K562 (cell line): ENCODE measurements at places on chromosomes 12 and 14.
A peak's percentile ranks its signal among the peaks of the same experiment; 100 is the strongest.

GRCh38 chr12:51863363-51863932 lies 14.9 kb upstream of the FIGNL2 start:
- no peak for DNase-seq

GRCh38 chr12:128909653-128910052 lies 56.4 kb downstream of the GLT1D1 start:
- DNase-seq: no peak

- no peak for DNase-seq
Observed at GRCh38 chr14:93084402-93084801, 31.3 kb downstream of the ITPK1 start.

DNA sequence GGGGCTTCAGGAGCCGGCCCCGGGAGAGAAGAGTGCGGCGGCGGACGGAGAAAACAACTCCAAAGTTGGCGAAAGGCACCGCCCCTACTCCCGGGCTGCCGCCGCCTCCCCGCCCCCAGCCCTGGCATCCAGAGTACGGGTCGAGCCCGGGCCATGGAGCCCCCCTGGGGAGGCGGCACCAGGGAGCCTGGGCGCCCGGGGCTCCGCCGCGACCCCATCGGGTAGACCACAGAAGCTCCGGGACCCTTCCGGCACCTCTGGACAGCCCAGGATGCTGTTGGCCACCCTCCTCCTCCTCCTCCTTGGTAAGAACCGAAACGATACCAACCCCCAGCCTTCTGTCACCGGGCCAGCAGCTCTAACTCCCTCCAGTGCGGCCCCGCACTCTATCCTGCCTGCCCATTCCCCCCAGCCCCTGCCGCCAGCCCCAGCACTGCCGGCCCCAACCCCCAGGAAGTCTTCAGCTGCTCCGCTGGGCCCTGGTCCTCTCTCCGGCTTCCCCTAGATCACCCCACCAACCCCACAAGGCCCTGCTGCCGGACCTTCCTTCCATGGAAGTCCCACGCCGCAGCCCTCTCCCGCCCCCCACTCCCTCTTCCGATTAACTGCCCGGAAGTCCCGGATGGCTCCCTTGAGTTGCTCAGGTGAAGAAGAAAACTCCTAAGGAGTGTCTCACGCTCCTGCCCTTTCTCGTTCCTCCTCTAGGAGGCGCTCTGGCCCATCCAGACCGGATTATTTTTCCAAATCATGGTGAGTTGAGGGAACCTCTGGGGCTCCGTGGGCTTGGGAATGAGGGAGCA lies 693 bp downstream of the LRP10 start:
- DNase-seq: peak; percentile 83

- no peak for DNase-seq
Observed at GRCh38 chr12:22746720-22747119, 121.7 kb downstream of the ETNK1 start.

GRCh38 chr12:65465766-65466547 lies 187.5 kb downstream of the MSRB3 start:
- DNase-seq: no peak

- DNase-seq: peak; percentile 42
Observed at GRCh38 chr12:65695113-65695865, 129.0 kb upstream of the HMGA2 start.

DNA sequence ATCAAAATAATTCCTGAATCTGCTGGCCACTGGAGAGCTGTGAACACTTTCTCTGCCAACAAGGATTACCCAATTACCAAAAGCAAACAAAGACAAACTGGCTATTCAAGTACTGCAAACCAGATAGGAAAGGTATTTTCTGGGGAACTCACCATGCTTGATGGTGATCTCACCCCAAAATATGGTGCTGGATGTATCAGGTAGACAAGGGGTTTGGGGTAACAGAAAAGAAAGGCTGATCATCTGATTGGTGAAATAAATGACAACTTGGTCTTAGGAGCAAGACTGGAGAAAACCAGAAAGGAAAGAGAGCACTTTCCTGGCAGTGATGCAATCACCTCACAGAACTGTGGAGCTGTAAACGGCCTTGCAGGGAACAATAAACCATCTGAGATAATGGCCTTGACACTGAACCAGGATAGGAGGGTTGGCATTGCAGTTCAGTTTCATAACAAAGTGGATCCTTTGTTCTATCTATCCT lies 31.0 kb upstream of the NPFF start:
- no peak for DNase-seq

DNA sequence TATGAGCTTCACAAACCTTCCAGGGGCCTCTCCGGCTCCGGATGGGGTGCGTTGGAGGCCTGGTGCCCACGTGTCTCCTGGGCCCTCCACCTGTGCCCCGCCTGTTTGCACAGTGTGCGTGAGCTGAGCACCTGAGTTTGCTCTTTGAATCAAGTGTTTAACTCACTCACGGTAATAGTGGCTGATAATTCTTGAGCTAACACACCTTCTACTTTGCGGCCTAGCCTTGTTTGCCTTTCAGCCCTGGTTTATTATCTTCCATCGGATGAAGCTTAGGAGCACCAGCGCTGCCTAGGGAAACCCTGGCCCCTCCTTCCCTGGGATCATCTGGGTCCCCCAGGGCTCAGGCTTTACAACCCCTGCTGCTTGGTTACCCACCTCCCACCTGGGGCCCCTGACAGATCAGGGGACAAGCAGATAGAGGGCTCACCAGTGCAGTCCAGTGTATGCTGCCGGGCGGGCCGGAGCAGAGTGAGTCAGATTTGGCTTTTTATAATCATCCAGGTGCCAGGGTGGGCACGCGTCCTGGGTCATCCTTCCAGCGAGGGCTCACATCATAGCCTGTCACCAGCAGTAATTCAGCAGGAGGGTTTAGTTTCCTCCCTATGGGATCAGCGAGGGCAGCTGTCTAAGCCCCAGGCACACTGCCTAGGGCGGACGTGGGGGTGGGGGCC lies 62.8 kb upstream of the RFLNA start:
- no peak for DNase-seq

GRCh38 chr12:116164250-116165035 lies 113.0 kb downstream of the MED13L start:
- peak; percentile 29 for DNase-seq

- DNase-seq: no peak
Observed at GRCh38 chr14:55838529-55839052, 258.6 kb downstream of the KTN1 start.

DNA sequence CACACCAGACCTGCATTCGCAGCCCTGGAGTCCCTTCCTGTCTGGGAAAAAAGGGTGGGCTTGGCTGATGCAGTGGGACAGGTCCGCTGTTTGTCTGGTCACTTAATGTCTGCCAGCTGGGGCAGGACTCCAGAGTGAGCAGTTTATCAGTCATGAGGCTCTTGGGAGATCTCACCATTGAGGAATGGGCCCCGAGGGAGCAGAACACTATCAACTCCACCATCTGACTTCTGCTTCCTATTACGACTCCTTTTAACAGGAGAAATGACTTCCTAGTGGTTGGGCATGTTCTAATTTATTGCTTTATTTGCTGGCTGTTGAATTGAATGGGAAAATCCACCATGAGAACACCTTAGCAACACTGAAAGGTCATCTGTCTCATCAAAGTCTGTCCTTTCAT lies 182.5 kb upstream of the RASSF8 start:
- no peak for DNase-seq

DNA sequence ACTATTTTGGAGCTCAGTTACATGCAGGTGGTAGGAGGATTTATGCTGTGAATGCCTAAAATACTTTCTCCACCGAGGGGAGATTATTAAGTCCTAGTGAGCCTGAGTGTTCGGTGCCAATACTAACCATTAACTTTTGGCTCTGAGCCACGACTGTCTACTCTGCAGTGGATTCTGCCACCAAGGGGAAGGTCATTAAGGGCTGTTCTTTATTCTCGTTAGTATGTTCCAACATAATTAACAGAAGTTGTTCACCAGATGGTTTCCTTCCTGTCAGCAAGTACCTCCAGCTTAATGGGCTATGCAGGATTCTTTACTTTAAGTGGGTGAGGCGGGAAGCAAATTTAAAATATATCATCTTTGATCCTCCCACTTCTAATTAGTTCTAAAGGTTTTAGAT lies 326.3 kb downstream of the BMP4 start:
- no peak for DNase-seq

- no peak for DNase-seq
Observed at GRCh38 chr12:124542021-124542949, 25.1 kb downstream of the NCOR2 start.

DNA sequence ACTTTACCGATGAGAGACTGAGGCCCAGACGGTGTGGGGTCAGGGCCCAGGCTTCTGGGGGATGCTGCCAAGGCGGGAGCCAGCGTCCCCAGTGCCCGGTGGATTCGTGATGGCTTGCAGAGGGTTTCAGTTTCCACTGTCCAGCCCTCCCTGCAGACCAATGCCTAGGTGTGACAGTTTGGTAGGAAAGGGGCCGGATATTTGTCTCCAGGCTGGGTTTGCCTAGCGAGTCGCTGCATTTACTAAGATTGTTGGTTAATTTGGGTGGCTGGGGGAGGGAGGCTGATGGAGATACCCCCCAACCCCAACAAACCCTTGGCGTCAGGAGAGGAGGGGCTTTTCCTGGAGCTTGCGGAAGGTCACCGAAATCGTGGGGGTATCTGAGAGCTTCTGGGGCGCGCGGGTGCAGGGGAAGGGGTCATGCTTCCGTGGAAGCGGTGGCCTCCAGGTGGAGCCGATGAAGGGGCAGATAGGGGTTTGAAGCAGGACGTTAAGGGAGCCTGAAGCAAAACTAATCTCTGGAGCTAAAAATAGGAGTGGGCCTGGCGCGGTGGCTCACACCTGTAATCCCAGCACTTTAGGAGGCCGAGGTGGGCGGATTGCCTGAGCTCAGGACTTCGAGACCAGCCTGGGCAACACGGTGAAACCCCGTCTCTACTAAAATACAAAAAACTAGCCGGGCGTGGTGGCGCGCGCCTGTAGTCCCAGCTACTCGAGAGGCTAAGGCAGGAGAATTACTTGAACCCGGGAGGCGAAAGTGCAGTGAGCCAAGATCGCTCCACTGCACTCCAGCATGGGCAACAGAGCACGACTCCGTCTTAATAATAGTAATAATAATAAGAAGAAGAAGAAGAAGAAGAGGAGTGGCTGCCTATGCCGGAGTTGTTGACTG lies 1.1 kb upstream of the CDC42BPB start:
- no peak for DNase-seq

DNA sequence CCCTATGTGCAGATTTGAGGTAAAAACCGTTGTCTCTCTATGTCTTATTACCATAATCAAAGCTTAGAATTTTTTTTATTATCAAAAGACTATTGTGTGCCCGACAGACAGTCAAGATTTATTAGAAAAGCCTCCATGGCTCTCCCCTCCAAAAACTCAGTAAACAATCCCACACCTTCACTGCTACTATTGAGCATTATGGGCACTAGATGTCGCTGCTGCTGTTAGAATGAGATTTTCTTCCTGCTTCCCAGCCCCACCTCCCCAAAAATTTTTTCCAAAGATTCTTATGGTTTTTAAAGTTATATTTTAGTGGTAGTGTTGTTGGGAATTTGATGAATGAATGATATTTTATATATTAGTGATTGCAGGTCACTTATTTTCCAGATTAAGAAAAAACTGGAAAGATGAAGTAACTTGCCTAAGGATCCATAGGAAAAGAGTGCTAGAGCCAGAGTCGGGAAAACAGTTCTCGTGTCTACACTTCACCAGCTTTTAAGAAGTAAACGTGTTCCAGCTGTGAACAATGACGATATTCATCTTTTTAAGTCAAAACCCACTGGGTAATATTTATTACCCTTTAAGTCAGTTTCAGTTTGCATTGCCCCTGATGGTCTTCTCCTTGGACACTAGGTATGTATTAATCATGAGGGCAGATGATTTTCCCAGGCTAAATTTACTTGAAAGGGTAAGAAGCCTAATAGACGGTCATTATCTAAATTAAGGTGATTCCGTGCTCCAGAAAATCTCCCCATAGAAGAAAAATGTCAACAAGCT lies 12.2 kb upstream of the FOXG1 start:
- peak; percentile 49 for DNase-seq

DNA sequence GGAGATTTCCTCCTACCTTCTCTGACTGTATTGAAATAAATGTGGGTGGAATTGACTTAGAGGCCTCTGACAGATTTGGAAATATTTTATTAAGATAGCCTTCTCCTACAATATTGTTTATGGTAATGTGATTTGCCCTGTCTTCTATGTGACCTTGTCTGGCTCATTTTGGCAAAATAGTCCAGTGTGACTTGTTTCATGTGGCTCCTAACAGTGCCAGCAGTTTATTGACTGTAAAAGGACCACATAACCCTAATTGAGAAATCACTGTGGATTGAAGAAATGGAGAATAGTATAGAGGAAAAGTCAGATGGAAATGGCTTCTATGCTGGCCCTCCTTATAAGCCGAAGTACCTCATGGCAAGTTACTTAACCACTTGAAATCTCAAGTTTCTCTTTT lies 170.9 kb upstream of the PTPRQ start:
- no peak for DNase-seq

DNA sequence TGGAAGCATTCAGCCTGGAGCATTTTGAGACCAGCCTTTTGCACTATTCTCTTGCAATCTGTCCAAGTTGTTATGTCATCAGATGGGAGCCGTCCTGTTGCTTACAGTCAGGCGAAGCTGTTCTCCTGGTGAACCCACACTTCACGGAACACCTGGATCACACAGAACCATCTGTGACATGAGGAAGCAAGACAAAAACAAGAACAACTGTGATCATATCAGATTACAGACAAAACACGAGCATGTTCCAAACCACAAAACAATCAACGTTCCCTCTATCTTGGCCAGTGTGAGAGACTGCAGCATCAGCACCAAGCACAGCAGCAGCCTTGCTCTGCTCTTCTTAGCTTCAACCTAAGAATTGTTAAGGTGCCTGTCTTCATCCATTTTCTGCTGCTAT lies 180.5 kb upstream of the SFSWAP start:
- DNase-seq: no peak
